AG04450 (cell line): ENCODE measurements at places on chromosomes 6 and 20.

- no peak for DNase-seq
These were observed 4.1 kb downstream of the LINC00237 start for GRCh38 chr20:21101932-21102575.

DNA sequence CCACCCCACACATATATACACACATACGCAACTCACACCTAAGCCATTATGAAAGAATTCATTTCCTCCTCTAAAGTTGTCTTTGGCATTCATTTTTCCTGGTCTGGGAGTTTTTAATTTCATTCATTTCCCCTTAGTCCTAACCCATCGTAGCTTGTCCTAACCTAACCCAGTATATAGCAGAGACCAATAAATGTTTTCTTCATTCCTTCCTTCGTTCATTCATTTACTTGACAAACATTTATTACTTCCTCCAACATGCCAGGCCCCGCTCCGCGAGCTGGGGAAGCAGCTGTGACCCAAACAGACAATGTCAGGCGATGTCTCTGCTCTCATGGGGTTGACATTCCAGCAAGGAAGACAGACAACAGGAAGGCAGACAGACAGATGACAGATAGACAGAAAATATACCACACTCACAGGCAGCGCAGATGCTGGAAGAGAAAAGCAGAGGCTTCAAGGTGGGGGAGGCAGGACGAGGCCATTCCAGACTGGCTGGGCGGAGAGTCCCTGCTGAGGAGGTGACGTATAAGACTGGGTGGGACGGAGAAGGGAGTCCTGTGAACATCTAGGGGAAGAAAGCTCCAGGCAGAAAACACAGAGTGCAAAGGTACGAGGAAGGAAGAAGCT is 33.7 kb upstream of the SIRPA start:
- no peak for DNase-seq

DNA sequence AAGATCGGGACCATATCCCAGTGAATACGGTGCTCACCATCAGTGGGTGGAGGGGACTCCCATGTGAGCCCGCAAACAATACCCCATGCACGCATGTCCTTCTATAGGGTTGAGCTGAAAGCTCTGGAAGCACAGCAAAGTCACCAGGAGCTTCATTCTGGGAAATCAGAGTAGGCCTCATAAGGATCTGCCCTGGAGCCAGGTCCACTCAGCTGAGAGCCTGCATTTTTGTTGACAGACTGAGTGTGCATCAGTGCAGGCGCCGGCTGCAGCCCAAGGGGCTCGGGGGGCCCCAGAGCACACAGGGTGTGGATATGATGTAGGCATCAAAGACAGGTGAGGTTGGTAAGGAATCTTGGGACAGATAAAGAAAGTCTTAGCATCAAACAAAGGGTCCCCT is 79.8 kb upstream of the CD93 start:
- DNase-seq = no peak

DNA sequence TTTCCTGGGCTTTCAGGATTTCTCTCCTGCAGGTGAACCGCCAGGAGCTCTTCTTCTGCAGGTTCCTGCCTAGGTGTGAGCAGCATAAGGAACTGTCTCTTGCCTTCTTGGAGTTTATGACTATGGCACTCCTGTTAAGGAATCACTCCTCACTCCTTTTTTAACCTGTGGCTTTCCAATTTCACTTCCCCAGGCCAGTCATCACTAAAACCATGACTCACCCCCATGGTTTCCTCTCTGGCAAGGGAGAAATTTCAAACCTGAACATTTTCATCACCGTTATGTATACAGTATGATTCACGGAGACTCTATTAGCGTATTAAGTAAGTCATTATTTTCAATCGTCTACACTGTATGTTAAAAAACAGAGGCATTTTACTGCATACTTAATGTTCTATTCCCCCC is 78.2 kb upstream of the ARID1B start:
- no peak for DNase-seq

DNA sequence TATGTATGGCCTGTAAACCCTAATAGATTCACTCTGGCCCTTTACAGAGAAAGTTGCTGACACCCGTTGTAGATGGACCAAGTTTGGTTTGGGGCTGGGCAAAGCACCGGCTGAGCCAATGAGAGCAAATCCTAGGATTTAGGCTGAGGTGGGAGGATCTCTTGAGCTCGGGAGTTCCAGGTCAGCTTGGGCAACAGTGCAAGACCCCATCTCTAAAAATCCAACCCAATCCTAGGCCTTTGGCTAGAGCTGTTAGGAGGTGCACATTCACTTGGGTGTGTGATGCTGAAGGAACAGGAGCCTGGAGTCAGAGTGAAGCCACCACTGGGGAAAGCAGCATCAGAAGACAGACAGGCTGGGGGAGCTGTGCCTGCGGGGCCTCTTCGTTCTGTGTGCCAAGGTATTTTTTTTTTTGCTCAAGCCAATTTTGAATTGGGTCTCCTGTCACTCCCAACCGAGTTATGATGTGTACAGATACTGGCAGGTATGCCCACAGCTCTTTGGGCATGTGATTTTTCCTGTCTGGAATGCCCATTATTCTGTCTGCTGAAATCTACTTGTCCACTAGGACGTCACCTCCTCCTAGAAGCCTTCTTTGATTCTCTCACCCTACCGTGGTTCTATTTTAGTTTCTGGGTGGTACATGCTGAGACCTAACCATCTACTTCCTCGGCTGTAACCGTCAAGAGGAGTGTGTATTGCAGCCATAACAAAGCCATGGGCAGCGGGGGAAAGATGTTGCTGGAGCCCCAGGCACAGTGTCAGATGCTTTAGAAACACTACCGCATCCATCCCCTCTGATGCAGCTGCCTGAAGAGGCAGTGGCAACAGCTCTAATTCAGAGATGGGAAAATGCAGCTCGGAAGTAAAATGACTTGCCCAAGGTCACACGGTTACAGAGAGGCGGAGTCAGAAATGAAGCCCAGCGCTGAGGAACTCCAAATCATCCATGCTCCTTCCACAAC is 54.0 kb downstream of the TTI1 start:
- DNase-seq = no peak
